ENCODE measurements at places on chromosomes 7 and 10.

- no peak for DNase-seq
These were observed 1123.4 kb upstream of the LRRTM3 start for GRCh38 chr10:65802391-65802790.

GRCh38 chr10:87659571-87660483 is at the start of gene PAPSS2:
Gene PAPSS2 (plus strand): TSS chr10:87659878. CDS start chr10:87659982, 104 bp downstream.
- peak; percentile 19 for DNase-seq

- DNase-seq: no peak
These were observed 18.2 kb downstream of the PAXIP1 start for GRCh38 chr7:154984601-154985188.

GRCh38 chr10:104741127-104741526 is 100.0 kb downstream of the SORCS3 start:
- DNase-seq: no peak

DNA sequence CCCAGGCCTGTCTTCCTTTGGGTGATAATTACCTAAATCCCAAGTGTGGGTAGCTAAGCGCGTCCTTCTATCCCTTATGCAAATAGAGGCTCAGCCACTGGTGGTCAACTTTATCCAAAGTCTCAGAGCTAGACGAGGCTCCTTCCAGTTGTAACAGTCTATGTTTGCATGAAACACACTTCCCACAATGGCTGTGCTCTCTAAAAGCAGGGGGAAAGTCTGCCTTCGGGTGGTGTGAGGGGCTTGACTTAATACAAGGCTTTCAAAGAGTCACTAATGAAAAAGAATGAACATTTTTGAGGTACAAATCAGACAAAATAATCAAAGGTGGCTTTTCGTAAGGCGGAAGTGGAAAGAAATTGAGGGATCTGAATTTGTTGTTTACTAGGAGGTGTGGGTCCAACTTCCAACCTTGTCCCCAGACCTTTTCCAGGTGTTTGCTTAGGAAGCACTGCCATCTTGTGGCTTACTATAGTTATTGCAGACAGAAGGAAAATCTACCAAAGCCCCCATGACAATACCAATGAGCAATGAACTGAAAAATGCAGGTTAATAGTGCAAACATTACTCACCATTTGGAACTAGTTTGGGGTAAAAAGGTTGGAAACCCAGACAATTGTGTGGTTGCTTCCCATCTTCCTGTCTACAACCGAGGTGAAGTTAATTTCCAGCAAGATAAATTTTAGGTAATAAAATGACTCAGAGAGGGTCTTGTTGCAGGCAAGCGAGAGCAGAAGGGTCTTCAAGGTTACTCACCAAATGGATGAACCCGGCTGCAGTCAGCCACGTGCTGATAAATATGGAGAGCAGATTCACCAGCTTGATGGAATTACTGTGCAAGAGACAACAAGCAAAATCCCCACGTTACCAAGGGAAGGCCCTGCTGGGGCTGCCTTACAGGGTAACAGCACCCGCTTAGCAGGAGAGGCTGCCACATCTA is 525.7 kb downstream of the KCNMA1 start:
- peak; percentile 15 for DNase-seq

DNA sequence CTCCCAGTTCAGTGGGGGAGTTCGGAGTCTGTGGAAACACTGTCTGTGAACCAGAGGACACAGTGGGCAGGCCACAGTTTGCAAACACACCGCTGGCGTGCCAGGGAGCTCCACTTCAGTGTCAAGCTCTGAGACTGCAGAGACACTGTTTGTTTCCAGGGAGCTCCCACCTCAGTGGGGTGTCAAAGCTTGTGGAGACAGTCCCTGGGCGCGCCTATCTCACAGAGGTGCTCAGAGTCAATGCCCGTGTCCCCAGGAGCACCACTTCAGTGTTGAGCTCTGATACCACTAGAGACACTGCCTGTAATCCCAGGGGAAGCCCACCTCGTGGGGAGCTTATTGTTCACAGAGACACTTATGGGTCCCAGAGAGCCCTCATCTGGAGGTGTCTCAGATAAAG is 4.3 kb downstream of the MYO1G start:
- DNase-seq: no peak

DNA sequence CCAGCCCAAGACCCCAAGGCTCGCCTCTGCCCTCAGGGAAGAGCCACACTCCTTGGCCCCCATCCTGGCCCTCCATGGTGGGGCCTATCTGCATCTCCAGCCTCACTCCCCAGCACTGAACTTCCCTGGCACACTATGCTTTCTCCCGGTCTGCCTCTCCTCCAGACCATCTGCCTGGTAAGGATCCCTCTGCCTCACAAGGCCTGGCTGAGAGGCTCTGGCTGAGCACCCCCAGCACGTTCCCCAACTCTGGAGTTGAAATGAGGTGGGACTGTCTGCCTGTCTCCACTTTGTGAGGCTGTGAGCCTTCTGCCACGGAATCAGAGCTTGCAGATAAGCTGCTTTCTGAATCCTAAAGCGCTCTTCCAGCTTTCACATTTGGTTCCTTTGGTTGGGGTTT is 220.7 kb downstream of the TNS3 start:
- peak; percentile 10 for DNase-seq

DNA sequence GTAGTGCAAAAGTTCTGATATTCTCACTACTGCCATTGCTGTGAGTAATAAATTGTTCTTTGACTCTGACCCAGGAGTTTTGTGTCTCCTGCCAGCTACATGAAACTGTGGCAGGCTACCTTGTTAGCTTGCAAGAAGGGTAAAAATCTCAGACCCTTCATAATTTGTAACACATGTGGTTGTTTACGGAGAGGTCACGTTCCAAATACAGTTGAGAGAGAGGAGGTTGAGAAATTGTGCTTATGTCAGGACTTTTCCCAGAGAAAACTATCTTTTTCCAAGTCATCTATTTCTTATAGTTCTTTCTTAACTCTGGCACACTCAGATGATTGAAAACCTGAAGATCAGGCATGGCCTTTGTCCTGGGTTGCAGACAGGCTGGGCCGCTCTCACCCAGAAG is 114.4 kb upstream of the SVIL start:
- no peak for DNase-seq

DNA sequence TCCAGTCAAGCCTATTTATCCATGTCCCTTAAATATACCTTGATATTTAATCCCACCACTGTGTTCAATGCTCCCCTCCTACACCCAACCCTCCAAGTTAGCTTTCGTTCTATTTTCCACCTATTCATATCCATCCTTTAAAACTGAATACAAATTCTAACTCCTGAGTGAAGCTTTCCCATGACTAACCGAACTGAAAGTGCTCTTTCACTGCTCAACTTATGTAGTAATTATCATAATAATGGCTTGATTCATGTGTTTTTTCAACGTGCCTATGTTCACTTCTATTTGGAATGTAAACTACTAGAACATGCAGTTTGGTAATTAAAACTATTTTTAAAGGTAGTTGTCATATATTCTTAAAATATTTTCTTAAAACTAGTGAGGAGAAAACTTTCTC is 58.0 kb downstream of the NDUFB2 start:
- no peak for DNase-seq

DNA sequence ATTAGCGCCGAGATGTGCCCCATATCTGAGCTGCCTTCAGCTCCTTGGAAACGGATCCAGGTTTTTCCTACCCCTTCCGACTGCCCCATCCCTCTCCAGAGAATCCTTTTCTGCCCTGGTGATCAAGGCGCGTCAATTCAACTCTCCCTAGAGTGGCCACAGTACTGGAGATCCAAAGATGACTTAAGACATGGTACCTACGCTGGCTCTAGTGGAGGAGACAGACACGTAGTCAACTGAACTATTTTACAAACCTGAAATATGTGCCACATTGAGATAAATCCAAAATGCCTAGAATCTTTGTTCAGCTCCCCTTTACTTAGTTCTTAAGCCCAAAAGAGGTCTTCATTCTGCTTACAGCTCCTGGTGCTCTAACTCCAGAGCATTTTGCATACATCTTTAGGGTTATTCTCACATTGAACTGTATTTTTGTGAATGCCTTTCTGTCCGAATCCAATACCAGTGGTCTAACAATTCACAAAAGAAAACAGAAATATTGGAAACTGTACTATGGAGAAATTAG is 444 bp upstream of the TNPO3 start:
- DNase-seq: no peak

Data from stimulated activated naive CD8-positive, alpha-beta T cell treated with anti-CD3 and anti-CD28 coated beads, Interleukin-15, amount 100 ng/mL, for 72 hours (primary cell).